ENCODE measurements at places on chromosomes 6 and 20.

GRCh38 chr20:60624066-60624465, 628.0 kb upstream of the CDH4 start:
- no peak for DNase-seq

- peak; percentile 58 for DNase-seq
Measured at GRCh38 chr6:27795697-27796494, 116.3 kb downstream of the OR2B2 start.

GRCh38 chr6:134449004-134449403, 131.1 kb upstream of the SGK1 start:
- no peak for DNase-seq

- DNase-seq, result no peak
Measured at GRCh38 chr6:6131492-6132109, 124.9 kb upstream of the NRN1 start.

All from NCI-H187 treated with DMSO at 0.1 percent for 48 hours (cell line).